ENCODE measurements at places on chromosomes 11 and 22. TPM values are rescaled to one million over a fixed set of nuclear protein-coding genes. Genes with fewer than 3 reads are reported as not detected.

DKK3 gene
- 23.9 TPM for total RNA-seq

GRCh38 chr22:28146401-28147314 is 227.6 kb upstream of the PITPNB start:
- H3K4me1 ChIP-seq = no peaks in the 10 kb centered on the region
- DNase-seq = no peak
- H3K36me3 ChIP-seq = no peaks in the 10 kb centered on the region
- H3K27ac ChIP-seq = no peak overlapping the region

- no peak overlapping the region for H3K4me3 ChIP-seq
- no peak overlapping the region for H3K27ac ChIP-seq
- DNase-seq = no peak
Observed at GRCh38 chr11:124610295-124610694, 933 bp upstream of the PANX3 start.

GRCh38 chr11:134515081-134515960 is 103.3 kb upstream of the B3GAT1 start:
- H3K27me3 ChIP-seq = no peaks in the 10 kb centered on the region
- no peak overlapping the region for H3K27ac ChIP-seq
- no peaks in the 10 kb centered on the region for H3K36me3 ChIP-seq
- no peak for DNase-seq
- H3K4me3 ChIP-seq = no peak overlapping the region

GRCh38 chr11:11816511-11817314 is 25.1 kb upstream of the USP47 start:
- no peaks in the 10 kb centered on the region for H3K4me1 ChIP-seq
- H3K27me3 ChIP-seq = no peaks in the 10 kb centered on the region
- no peak overlapping the region for H3K4me3 ChIP-seq
- no peak overlapping the region for H3K27ac ChIP-seq
- H3K36me3 ChIP-seq = no peaks in the 10 kb centered on the region
- DNase-seq = no peak

DNA sequence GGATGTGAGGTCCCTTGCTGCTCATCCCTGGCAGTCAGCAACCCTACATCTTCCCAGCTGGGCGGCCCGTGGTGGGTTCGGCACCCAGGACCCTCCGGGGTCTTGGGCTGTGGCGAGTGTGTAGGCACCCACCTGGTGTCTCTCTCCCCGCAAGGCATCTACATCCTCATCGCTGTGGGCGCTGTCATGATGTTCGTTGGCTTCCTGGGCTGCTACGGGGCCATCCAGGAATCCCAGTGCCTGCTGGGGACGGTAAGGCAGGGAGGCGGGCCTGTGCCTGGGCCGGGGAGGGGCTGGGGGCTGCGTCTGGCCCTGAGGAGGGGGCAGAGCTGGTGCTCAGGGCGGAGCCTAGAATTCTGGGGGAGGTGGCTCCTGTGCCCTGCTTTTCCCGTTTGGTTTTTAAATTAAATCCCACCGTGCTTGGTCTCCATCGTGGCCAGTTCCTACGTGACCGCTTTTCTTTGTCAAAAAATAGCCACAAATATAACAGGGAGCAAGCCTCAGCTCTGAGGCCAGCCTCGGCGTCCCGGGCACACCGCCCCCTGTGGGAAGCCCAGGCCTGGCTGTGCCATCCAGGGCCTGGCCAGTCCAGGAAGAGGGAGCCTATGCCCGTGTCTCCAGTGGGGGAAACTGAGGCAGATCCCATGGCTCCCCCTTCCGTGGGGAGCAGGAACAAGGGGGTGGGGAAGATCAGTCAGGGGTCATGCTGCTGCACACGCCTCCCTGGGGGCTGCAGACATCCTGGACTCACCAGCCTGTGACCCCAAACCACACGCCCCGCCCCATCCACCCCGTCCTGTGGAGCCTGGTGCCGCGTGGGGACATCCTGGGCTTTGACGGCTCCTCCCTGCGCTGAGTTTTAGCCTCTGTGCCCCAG is 6.4 kb upstream of the TSSC4 start:
- H3K4me3 ChIP-seq = no peak overlapping the region
- DNase-seq = no peak
- H3K4me1 ChIP-seq = no peaks in the 10 kb centered on the region

GRCh38 chr22:33418484-33418883 is 360.3 kb upstream of the SYN3 start:
- H3K36me3 ChIP-seq = no peaks in the 10 kb centered on the region
- no peak overlapping the region for H3K27ac ChIP-seq
- H3K4me1 ChIP-seq = no peaks in the 10 kb centered on the region
- DNase-seq = peak; percentile 23
- no peaks in the 10 kb centered on the region for H3K27me3 ChIP-seq

DNA sequence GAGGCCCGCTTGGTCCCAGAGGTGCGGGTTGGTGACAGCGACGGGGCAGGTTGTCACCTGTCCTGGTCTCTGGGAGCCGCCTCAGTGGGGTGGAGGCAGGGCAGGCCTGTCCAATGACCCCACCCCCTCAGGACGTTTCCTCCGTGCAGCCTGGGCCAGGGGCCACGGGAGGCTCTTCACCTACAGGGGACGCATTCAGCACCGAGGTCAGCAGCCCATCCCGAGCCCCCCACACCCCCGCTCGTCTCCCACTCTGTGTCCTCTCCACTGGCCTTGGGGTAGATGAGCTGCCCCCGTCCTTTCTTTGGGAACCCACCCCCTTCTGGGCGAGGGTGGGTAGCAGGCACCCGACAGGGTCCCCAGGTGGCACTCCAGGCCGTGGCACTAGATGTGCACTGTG is 35.7 kb downstream of the BRSK2 start:
- DNase-seq = no peak
- H3K27ac ChIP-seq = no peak overlapping the region

DNA sequence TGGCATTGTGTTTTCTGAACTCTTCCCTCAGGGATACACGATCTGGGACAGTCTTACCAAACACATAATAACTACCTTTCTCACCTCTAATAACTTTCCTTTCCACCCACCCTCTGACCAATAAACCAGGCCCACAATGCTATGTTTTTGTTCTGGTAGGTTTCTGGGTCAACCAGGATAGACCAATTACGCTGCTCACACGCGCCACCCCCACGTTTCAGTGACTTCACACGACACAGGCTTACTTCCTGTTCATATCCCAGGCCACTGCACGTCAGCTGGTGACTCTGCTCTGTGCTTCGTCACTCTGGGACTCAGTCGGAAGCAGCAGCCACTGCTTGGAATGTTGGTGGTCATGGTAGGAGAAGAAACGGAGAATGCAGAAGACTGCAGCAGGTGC is 2.5 kb downstream of the KRTAP5-4 start:
- H3K36me3 ChIP-seq = no peaks in the 10 kb centered on the region
- no peak overlapping the region for H3K4me3 ChIP-seq
- DNase-seq = no peak
- peaks cover 12% of the 10 kb centered on the region for H3K27me3 ChIP-seq

PATE4 gene
- total RNA-seq = not detected

- DNase-seq = peak; percentile 94
- peak overlapping the region; percentile 72 for H3K4me3 ChIP-seq
- no peaks in the 10 kb centered on the region for H3K36me3 ChIP-seq
- H3K27me3 ChIP-seq = no peaks in the 10 kb centered on the region
Observed at GRCh38 chr22:36027935-36028645, 534 bp downstream of the RBFOX2 start.

DNA sequence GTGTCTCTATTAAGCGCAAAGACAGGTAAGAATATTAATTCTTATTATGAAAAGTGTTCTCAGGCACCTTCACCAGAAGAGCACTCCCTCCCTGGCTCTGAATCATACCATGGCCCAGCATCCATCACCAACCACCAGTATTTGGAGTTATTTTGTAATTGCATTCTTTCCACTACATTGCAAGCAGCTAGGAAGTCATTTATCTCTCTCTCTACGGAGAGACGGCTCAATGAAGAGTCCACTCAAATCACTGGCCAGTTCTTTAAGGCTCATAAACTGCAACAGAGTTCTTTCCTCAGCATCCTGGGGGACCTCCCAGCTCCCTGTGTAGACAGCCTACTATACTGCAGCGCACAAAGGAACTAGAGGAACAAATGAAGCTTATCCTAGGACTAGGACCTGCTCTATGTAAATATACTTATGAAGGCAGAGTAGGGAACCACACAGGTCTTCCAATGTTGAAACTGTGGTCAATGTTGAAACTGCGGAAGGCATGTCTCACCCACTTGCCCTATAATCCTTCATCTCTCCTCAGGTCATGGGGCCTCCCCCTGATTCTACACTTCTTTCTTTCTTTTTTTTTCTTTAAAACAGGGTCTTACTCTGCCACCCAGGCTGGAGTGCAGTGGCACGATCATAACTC is 63.4 kb downstream of the AAMDC start:
- no peak overlapping the region for H3K4me3 ChIP-seq
- H3K27me3 ChIP-seq = no peaks in the 10 kb centered on the region
- no peak for DNase-seq
- H3K36me3 ChIP-seq = no peaks in the 10 kb centered on the region

SULT4A1 gene
- total RNA-seq = 15.7 TPM

DNA sequence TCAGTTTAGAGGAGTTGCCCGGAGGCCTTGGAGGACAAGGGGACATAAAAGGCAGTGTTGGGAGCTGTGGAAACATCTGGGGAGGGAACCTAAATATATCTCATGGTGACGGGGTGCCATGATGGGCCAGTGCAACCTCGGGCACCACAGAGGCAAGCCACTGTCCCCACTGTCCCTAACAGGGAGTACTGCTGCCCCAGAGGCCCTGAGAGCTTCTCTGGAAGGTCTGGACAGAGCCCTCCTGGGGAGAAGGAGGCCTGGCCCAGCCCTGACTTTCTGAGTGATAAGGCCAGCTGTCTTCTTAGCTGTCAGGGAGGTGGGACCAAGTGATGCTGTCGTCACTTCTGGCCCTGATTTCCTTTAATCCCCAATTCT is 5.5 kb upstream of the P2RY6 start:
- no peak for DNase-seq
- H3K27me3 ChIP-seq = peaks cover 43% of the 10 kb centered on the region
- no peak overlapping the region for H3K27ac ChIP-seq
- no peaks in the 10 kb centered on the region for H3K36me3 ChIP-seq
- no peak overlapping the region for H3K4me3 ChIP-seq

DNA sequence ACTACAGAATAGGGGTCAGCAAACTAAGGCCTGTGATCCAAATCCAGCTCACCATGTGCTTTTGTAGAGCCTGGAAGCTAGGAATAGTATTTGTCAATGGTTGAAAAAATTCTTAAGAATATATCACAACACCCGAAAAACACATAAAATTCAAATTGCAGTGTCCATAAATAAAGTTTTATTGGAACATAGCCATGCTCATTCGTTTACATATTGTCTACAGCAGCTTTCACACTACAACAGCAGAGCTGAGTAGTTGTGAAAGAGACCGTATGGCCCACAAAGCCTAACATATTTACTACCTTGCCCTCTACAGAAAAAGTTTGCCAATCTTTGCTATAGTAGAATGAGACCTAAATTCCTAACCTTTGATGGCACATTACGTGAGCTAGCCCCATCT is 125.7 kb downstream of the CADM1 start:
- DNase-seq = no peak
- H3K4me1 ChIP-seq = peaks cover 14% of the 10 kb centered on the region
- H3K36me3 ChIP-seq = no peaks in the 10 kb centered on the region
- no peak overlapping the region for H3K4me3 ChIP-seq
- H3K27me3 ChIP-seq = no peaks in the 10 kb centered on the region
- no peak overlapping the region for H3K27ac ChIP-seq
